ENCODE measurements at places on chromosomes 3 and 15.

DNA sequence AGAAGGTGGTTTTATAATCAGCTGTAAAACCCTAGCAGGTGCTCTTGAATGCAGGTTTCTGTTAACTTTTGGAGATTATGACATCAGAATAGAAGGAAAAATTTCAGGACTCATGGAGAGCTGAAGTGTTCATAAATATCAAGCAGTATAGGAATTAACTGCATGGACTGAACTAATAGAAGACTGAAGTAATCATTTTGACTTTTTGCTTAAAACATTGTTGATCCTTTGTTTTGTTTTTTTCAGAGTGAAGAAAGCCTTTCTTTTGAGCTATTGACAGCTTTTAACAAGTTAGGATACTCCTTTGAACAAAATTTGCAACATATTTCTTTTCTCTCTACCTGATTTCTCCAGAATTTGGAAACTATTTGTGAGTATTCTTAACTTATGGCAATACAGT is 70.6 kb upstream of the DAZL start:
- no peak for DNase-seq

DNA sequence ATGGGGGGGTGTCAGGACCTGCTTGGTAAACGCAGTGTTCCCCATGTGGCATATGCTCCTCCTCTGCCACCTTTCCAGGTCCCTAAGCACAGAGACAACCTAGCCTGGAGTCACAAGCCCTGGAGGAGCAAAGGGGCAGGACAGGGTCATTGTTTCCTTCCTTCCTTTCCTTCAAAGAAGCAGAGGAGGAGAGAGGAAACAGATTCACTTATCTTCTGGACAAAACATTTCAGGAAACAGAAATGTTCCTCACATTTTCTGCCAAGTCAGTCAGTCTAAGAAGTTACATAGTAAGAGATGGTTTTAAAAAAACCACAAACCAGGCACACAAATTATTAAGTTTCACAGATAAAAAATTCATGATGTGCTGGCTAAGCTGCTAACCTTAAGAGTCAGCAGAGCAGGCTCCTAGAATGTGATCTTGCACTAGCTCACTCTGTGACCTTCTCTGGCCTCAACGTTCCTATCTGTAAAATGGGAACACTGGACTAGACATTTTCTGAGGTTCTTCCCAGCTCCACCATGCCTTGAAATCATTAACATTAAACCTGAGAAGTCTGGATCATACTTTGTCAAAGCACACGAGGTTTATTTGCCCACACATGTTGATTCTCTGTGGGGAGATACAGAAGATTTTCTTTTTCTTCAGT is 47.9 kb downstream of the ATP13A5 start:
- DNase-seq, result no peak

GRCh38 chr15:88479169-88479568 is 11.7 kb downstream of the MRPS11 start:
- DNase-seq, result no peak

- no peak for DNase-seq
Observed at GRCh38 chr15:73175382-73175781, 123.1 kb downstream of the NEO1 start.
